EL (cell line): ENCODE measurements at places on chromosomes 1 and 21.

- no peak for DNase-seq
Observed at GRCh38 chr1:154751690-154752089, 118.4 kb downstream of the KCNN3 start.

- DNase-seq, result no peak
Observed at GRCh38 chr21:43366656-43367055, 60.3 kb downstream of the SIK1 start.

GRCh38 chr1:244394346-244394745, 57.4 kb downstream of the ADSS2 start:
- no peak for DNase-seq

- no peak for DNase-seq
Observed at GRCh38 chr1:3756394-3756793, 4.1 kb downstream of the CCDC27 start.

DNA sequence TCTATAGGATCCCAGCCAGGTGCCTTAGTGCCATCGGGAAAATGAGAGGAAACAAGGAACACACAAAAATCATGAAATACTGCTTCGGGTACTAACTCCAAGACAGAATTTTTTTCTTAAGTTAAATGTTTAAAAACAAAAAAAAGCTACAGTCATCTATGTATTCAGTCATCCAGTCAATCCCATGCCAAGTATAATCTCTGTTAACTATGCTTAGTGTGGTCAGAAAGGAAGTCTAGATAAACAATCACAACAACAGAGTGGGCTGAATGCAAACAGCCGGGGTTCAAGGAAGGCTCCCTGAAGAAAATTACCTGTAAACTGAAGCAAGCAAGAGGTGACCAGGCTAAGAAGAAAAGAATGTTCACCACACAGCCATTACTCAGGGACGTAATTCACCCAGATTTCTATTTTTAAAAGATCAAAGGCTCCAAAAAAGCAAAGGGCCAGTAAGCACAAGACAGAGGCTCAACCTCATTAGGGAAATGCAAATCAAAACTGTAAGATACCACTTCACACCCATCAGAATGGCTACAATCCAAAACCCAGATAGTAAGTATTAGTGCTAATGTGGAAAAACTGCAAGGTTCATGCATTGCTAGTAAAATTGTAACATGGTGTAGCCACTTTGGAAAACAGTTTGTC, 53.0 kb downstream of the RERE start:
- no peak for DNase-seq

GRCh38 chr1:43531107-43531905, 623 bp downstream of the PTPRF start:
- peak; percentile 52 for DNase-seq

- DNase-seq, result peak; percentile 71
Observed at GRCh38 chr1:234515821-234516241, 36.9 kb upstream of the TARBP1 start.
